LHCN-M2 (cell line): ENCODE measurements at places on chromosomes 3 and 15. TPM values are rescaled to one million over a fixed set of nuclear protein-coding genes. Genes with fewer than 3 reads are reported as not detected.

GRCh38 chr3:64552160-64552559, 135.6 kb downstream of the ADAMTS9 start:
- no peak for DNase-seq

DNA sequence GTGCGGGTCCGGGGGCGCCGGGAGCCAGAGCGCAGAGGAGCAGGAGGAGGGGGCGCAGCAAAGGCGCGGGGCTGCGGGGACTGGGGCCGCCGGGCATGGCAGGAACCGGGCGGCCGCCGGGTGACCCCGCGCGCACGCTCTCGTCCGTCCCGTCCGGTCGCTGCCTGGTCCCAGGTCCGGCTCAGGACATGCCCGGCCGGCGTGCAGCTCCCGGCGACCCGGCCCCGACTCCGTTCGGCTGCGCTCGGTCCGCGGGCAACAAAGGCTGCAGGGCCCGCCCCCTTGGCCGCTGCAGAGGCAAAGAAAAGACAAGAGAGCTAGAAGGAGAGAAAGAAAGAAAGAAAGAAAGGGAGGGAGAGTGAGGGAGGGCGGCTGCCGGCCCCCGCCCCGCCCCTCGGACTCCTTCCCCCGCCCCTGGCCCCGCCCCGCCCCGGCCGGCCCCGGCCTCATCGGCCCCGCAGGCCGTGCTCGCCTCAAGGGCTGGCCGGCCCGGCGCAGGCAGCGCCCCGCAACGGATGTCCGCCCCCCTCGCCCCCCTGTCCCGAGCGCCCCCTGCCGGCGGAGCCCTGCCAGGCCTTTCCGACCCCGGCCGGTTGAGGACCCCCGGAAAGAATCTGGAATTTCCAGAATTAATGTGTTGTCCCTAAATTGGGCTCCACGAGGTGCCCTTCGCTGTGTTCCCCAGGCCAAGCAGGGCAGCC, at the start of gene ADAMTS7:
ADAMTS7 (minus strand) TSS at position 341 of the 701 bp plus-strand sequence; CDS start at position 97, 244 bp downstream.
- peak; percentile 73 for DNase-seq

DNA sequence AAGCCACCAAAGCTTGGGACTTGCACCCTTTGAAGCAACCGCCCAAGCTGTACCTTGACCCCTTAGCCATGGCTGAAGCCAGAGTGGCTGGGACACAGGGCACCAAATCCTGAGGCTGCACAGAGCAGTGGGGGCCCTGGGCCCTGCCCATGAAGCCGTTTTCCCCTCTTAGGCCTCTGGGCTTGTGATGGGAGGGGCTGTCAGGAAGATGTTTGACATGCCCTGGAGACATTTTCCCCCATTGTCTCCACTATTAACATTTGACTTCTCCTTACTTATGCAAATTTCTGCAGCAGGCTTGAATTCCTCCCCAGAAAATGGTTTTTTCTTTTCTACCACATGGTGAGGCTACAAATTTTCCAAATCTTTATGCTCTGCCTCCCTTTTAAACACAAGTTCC, 522.2 kb downstream of the EDEM1 start:
- DNase-seq: no peak

GRCh38 chr3:12854565-12854964, 13.2 kb upstream of the RPL32 start:
- DNase-seq: no peak

- no peak for DNase-seq
Observed at GRCh38 chr3:27425896-27426565, 56.8 kb upstream of the NEK10 start.

Gene TATDN2
- 11.4 and 12.9 TPM in 2 replicates for total RNA-seq

Gene STIMATE
- total RNA-seq: 13.6 and 22.2 TPM in 2 replicates

Gene AHSG
- not detected in 2 replicates for total RNA-seq
